ENCODE measurements at places on chromosomes 6 and 20.

DNA sequence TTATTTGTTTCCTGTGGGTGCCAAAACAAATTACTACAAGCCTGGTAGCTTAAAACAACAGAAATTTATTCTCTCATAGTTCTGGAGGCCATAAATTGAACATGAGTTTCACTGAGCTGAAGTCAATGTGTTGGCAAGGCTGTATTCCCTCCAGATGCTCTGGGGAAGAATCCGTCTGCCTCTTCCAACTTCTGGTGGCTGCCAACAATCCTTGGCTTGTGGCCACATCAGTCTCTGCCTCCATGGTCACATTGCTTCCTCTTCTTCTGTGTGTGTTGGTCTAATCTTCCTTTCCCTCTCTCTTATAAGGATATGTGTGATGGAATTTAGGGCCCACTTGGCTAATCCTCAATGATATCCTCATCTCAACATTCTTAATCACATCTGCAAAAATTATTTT, 92.8 kb upstream of the EPB41L1 start:
- no peak for DNase-seq

DNA sequence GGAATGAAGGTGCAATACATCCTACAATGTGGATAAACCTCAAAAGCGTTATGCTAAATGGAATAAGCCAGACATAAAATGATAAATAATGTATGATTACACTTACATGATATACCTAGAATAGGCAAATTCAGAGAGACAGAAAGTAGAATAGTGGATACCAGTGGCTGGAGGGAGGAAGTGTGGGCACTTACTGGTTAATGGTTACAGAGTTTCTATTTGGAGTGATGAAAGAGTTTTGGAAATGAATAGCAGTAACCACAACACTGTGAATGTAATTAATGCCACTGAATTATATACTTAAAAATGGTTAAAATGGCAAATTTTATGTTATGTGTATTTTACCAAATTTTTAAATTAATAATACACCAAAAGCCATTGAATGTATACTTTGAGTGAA, 71.4 kb upstream of the CST7 start:
- no peak for DNase-seq

GRCh38 chr20:44357020-44357419, 1.5 kb downstream of the HNF4A start:
- DNase-seq: no peak

GRCh38 chr6:86712039-86712438, 225.3 kb upstream of the HTR1E start:
- no peak for DNase-seq

- DNase-seq: peak; percentile 21
Measured at GRCh38 chr6:35755278-35755924, 18.6 kb downstream of the ARMC12 start.

DNA sequence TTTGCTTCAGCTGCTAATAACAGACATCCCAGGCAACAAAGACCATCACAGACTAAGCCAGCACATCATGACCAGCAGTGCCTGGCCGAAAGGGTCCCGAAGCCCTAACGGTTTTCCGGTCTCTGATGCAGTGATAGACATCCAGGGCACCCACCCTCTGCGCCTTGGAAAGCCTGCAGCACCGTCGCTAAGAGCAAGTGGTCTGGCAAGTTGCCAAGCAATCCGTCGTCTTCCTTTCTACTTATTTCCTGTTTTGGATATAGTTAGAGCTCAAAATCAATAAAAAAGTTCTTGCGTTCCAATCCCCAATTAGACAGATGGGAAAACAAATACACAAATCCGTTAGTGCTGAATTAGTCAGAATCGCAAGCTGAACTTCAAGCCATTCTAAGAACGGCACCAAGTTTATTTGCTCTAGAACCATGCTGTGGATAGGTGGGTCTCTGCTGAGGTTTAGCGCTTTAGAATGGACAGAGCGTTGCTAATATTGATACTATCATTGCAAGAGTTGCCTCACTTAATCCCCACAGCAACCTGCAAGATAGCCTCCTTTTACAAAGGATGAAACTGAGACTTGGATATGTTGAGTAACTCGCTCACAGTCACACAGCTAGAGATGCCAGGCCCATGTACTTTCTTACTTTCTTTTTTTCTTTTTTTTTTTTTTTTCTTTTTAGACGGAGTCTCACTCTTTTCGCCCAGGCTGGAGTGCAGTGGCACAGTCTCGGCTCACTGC, 163.3 kb upstream of the SNX9 start:
- DNase-seq: no peak

- no peak for DNase-seq
Measured at GRCh38 chr20:50144362-50144761, 9.2 kb downstream of the PEDS1 start.

- no peak for DNase-seq
Measured at GRCh38 chr20:62830821-62831220, 14.0 kb downstream of the COL9A3 start.

DNA sequence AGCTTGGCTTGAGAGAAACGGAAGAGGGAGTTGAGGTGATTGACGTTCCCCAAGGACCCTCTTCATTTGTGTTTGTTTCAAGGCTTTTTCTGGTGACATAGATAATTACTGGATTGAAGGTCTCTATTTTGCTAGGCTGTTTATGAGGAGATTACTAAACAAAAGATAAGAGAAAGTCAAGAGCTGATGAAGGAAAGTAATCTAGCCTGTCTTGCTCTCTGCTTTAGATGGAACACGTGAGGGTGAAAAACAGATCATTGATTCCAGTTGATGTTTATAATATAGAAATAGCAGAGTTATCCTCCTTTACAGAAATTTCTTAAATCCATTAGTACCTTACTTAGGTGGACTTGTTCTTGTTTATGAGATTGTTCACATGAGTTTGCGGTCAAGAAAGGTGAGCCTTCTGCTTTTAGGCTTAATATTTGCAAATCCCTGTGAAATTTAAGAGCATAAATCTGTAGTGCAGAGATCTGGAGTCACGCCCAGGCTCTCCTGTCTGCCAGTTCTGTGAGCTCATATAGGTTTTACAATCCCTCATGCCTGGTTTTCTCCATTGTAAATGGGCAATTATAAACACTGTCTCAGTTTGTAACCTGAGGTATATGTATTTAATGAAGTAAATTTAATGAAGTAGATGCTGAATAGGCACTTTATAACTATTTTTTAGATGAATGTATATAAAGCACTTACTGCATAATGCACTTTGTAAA, 272.8 kb downstream of the NKAIN2 start:
- no peak for DNase-seq

GRCh38 chr20:58852543-58853271, at the start of gene GNAS:
Gene GNAS (plus strand): TSS chr20:58852716.
- DNase-seq: peak; percentile 96

GRCh38 chr6:12472601-12473038, 182.5 kb downstream of the EDN1 start:
- no peak for DNase-seq

DNA sequence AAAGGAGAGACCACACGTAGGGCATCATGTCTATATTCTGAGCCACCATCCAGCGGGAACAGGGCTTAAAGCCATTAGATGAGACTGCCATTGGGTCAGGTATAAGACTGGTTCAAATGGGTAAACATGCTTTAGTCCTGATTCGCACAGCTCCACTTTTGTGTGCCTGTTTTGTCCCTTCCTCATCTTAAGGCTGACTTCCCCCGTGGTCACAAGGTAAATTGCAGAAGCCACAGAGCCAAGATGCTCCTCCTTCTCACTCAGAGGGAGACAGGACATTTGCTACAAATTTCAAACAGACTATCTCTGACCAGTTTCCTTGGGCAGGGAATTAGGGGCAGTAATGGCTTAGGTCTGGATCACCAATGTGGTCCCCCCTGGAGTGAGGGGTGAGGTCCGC, 11.4 kb upstream of the IFNGR1 start:
- DNase-seq: no peak

DNA sequence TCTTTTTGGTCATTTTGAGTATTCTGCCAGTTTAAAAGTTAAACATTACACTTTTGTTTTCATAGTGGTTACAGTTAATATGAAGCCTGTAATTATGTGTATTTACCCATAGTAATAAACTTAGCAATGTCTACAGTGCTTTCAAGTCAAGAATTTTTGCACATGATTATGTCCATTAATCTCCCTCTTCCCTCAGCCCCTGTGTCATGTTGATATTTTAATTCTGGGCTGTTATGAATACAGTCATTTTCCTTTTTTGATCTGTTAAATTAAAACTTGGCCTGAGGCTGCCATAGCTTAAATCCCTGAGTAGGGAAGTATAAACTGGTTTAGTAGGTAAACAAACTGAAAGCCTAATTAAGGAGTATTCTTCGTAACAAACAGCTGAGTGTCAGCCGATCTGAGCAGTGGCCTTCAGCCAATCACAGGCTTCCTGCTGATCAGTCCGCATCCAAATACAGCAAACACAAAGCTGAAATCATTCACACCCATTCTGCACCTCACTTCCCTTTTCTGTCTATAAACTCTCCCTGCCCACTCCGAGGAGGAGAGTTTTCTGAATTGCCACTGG, 9.5 kb upstream of the SFT2D1 start:
- peak; percentile 36 for DNase-seq

DNA sequence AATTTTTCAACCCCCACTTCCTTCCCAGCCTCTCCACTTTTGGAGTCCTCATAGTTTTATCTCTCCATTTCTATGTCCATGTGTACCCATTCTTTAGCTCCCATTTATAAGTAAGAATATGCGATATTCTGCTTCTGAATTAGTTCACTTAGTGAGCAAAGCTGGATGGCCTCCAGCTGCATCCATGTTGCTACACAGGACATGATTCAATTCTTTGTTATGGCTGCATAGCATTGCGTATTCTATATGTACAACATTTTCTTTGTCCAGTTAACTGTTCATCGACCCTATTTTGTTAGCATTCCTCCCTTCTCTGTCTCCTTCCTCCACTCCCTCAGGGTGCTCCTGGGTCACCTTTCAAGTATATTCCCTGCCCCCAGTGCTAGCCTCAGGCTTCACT, 210.0 kb upstream of the SSTR4 start:
- no peak for DNase-seq

DNA sequence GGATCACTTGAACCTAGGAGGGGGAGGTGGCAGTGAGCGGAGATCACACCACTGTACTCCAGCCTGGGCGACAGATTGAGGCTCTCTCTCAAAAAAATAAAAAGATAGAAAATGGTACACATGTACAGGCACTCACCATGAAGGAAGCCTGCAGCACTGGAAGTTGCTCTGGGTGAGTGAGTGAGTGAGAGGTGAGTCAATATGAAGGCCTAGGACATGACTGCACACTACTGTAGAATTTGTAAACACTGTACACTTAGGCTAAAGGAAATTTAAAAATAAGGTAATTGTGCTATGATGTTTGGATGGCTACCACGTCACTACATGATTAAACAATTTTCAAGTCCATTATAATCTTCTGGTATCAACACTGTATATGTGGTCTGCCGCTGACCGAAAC, 216.2 kb downstream of the FOXC1 start:
- no peak for DNase-seq

GRCh38 chr20:13342469-13343242, 121.6 kb downstream of the ISM1 start:
- DNase-seq: no peak

GRCh38 chr6:17583811-17584210, 16.3 kb upstream of the FAM8A1 start:
- DNase-seq: no peak

All from GM23338 (cell line).